Frontal cortex (tissue), 4 donors: ENCODE measurements at places on chromosomes 6 and 20. TPM values are rescaled to one million over a fixed set of nuclear protein-coding genes. Genes with fewer than 3 reads are reported as not detected.
A peak's percentile ranks its signal among the peaks of the same experiment; 100 is the strongest.

DNA sequence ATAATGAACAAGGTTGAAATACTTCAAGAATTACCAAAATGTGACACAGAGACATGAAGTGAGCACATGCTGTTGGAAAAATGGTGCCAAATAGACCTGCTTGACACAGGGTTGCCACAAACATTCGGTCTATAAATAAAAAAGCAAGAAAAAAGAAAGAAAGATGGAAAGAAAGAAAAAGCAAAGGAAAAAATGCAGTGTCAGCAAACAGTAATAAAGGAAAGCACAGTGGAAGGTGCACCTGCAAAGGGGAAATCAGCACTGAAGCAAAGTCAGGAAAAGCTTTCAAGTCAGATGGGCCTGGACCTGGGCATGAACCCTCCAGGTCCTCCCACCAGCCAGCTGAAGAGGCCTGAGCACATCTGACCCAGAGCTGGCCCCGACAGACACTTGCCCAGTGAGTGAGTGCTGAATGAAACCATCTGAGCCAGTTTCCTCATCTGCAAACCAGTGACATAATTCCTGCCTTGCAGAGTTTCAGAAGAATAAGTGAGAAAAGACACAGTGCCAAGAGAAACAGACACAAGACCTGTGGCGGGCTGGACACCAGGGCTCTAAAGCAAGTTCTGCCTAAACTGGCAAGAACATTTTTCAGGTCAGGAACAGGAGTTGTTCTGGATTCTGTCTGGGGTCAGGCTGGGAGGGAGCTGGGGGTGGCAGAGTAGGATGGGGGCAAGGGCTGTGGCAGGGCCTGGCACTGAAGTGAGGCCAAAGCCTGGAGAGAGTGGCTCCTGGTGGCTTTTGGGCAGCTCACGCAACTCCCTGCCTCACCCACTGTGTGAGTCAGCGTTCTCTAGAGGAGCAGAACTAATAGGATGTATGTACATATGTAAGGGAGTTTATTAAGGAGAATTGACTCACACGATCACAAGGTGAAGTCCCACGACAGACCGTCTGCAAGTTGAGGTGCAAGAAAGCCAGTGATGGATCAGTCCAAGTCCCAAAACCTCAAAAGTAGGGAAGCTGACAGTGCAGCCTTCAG, 23.9 kb upstream of the MICB start:
- no peak for DNase-seq

- DNase-seq, result no peak
Measured at GRCh38 chr20:20694591-20694990, 17.9 kb downstream of the RALGAPA2 start.

- no peak for DNase-seq
Measured at GRCh38 chr6:72626126-72626525, 4.3 kb downstream of the KCNQ5 start.

- no peak for DNase-seq
Measured at GRCh38 chr6:152736687-152737273, 13.8 kb upstream of the VIP start.

Gene CASS4
- total RNA-seq, result under 0.01 TPM

Gene PPIL1
- total RNA-seq, result 40.8 TPM

DNA sequence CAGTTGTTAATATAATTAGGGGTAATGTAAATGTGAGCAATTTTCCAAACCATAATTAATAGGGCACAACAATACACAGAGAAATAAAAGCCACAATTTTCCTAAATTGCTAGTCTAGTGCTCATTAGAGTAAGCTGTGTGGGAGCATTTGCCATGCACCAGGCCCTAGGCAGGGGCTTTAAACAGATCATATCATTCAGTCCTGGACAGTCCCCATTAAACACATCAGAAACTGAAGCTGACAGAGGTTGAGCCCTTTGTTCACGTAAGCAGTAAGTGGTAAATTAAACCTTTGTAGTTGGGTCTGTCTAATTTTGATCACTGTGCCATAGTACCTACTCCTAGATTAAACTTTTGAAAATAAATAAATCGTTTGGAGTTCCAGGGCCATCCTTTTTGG, 931.1 kb downstream of the C6orf118 start:
- no peak for DNase-seq

DNA sequence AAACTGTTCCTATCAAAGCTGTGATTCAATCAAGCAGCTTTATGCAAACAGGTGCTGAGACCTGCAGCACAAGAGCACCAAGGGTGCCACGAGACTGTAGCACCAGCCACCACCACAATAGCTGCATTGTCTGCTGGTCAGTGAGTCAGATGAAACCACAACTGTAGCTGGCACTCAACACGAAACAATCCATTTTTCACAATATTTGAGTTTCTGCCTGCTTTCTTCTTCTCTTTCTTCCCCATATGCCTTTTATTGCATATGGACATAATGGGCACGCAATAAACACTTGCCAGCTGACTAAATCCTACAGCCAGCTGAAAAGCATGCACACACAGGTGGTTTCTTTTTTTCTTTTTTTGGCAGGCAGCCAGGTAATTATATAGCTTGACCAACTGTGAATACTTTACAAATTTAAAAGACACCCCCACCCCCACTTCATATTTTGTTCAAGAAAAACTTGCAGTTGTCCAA, 16.6 kb downstream of the SLC2A12 start:
- DNase-seq, result peak; percentile 14

DNA sequence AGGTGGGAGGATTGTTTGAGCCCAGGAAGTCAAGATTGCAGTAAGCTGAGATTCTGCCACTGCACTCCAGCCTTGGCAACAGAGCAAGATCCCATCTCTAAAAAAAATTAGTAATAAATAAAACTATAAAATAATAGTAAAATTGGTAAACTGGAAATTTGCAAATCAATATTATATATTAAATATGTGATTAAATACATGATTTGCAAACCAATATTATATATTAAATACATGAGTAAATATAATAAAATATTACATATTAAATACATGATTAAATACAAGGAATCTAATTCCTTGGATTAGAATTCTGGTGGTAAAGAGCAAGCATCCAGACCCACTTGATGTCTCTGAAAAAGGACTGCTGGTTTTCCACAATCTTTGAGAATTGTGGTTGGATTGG, 35.8 kb downstream of the FUT9 start:
- DNase-seq, result no peak

DNA sequence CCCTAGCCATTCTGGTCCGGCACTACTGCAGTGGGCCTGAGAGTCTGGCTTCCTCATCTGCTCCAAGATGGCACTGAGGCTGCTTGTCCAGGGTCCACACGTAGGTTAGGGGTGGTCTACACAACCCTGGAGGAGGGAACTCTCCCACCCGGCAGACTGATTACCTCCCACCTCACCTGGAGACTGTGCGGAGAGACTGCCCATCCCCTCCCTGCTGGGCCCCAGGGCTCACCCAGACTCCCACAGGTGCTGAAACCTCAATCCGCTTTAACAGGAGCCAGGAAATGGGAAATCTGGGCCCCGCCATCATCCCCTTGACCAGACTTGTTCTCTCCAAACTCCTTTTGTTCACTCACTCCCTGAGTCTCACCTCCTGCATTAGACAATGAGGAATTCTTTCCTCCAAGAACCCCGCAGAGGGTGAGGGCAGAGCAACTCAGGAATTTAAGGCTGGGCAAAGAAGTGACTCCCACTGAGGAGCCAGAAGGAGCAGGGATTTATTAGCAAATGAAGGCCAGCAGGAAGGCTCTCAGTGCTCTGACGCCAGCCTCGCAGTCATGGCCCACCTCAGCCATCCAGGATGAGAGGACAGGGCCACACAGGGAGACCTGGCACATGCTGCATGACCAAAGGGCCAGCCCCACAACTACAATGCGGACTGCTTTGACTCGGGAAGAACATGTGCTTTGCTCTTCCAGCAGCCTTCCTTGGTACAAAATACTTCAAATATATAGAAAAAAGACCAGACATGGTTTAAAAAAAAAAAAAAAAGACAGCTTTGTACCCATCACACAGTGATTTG, 53.0 kb downstream of the CDK5RAP1 start:
- DNase-seq, result no peak

Gene RUNX2
- 0.41 TPM for total RNA-seq

- no peak for DNase-seq
Measured at GRCh38 chr6:28134015-28134414, 7.7 kb upstream of the ZKSCAN8 start.

DNA sequence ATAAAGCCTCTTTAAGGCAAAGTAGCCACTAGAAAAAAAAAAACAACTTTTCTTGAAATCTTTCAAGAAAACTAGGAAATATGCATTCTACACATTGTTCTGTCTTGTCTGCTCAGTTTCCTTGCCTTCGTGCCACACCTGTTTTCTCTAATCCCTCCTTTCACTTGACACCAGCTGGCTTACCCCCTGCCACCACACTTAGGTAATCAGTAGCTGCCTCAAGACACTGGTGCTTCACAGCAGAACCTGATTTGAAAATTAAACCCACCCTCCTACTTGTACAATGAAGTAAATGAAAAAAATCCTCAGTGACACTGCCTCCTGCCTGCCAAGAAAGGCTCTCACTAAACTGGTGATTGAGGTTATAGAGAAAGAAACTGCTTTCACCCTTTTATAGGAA, 45.8 kb upstream of the SCML4 start:
- DNase-seq, result no peak

Gene CST2
- total RNA-seq, result not detected
